Esophagus squamous epithelium (tissue), 5 donors: ENCODE measurements at places on chromosomes 13 and 19.

GRCh38 chr19:50046649-50047503 lies 21.1 kb downstream of the ZNF473 start:
- DNase-seq, result no peak

GRCh38 chr13:76976490-76976889 lies 15.4 kb upstream of the CLN5 start:
- no peak for DNase-seq

- no peak for DNase-seq
Measured at GRCh38 chr13:50291611-50292010, 276.4 kb downstream of the KCNRG start.

- DNase-seq, result no peak
Measured at GRCh38 chr13:40428354-40428753, 238.1 kb downstream of the FOXO1 start.

DNA sequence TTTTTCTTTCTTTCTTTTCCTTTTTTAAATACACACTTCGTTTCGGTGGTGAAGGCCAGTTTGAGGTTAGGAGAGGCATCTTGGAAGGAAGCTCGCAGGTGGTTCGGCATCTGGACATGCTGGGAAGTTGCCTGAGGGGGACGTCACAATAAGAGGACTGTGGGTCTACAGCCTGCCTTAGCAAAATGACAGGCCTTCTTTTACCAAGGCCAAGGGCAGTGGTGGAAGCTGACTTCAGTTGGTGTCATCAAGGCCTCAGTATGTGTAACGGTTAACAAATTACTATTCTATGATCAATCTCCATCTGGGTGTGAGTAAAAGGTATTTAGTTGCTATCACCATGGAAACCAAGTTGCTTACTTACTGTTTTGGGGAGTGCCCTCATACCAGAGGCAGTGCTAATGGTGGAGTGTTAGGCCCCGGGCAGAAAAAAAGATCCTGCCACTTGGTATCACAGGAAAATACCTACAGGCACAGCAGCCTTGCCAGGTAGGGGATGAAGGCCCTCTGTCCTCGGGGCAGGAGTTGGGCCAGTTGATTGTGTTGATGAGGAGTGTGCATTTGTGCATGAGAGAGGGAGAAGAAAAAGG lies 10.3 kb downstream of the ACTN4 start:
- DNase-seq, result no peak

- DNase-seq, result no peak
Measured at GRCh38 chr19:47447470-47448359, 24.0 kb downstream of the SLC8A2 start.

GRCh38 chr19:34224996-34225658 lies 29.2 kb upstream of the GARRE1 start:
- no peak for DNase-seq

DNA sequence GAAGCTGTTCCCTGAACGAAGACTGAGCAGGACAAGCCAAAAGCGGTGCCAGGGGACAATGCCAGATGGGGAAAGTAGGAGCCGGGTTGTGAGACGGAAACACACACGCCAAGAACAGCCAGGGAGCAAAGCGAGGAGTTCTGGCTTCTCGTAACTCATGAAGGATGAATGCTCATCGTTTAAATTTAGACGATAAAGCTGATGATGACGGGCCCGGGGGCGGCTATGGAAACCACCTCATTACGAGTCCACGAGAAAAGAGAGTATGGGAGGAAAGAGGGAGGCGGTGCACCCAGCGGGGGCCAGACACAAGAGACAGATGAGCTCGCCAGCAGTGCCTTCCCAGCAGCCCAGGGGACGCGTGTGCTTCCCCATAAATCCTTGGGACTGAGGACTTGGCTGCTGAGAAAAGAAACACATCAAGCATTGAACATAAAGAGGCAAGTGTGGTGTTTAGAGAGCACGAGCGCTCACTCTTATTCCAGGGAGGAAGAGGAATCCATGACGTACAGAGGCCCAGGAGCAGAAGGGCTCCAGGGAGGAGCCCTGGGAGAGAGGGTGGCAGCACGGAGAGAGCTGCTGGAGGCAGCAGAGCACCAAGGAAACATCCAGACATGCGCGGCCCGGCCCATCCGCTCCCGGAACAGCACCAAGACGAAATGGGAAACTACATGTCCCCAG lies 70.7 kb downstream of the EPS15L1 start:
- DNase-seq, result no peak

DNA sequence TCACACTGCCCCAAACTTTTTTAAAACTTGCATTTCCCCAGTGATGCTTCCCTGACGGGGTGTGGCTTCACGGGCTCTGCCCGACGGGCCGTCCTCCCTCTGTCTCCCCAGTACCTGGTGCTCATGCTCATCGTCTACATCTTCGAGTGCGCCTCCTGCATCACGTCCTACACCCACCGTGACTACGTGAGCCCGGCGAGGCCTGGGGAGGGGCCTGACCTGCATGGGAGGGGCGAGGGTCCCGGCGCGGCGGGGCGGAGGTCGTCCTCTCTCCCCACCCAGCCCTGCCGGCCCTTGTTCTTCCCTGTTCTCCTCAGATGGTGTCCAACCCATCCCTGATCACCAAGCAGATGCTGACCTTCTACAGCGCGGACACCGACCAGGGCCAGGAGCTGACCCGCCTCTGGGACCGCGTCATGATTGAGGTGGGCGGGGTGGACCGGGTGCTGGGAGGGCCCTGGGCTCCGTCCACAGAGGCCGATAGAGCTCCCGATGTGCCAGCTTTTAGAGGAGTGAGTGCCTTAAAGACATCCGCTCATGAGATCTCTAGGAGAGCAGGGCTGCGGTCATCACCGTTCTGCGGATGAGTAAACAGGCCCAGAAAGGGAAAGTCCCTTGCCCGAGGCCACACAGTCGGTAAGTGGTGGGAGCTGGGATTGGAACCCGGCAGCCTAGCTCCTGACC lies 6.9 kb downstream of the UPK1A start:
- DNase-seq, result no peak

DNA sequence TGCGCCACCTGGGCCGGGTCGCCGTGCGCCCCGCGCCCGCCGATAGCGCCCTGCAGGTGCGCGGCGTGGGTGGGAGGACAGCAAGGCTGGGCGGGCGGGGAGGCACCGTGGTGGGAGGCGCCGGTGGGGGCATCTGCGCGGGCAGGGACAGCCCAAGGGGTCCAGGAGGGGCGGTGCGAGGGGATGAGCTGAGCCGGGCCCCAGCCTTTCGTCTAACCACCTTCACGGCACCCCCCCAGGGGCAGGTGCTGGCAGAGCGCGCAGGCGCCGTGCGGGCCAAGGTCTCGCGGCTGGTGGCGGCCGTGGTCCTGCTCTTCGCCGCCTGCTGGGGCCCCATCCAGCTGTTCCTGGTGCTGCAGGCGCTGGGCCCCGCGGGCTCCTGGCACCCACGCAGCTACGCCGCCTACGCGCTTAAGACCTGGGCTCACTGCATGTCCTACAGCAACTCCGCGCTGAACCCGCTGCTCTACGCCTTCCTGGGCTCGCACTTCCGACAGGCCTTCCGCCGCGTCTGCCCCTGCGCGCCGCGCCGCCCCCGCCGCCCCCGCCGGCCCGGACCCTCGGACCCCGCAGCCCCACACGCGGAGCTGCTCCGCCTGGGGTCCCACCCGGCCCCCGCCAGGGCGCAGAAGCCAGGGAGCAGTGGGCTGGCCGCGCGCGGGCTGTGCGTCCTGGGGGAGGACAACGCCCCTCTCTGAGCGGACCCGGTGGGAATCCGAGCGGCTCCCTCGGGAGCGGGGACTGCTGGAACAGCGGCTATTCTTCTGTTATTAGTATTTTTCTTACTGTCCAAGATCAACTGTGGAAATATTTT lies 3.1 kb downstream of the KISS1R start:
- DNase-seq, result no peak

DNA sequence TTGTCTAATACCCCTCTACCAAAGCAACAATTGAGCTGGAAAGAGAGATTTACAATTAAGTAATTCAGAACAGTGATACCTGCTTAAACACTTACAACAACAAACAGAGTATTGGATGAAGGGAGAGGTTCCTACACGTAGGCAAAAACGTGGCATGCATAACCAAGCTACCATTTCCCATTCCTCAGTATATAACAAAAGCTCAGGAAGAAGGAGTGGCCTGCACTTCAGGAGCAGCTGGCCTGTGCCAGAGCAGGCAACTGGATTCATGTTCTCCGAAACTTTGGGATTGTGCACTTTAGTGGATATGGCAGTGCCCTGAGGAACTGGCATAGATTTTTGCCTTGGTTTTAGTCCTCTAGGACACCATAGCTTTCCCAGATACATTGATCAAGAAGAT lies 630.2 kb upstream of the PCDH9 start:
- no peak for DNase-seq

GRCh38 chr13:48902368-48902767 lies 73.3 kb upstream of the FNDC3A start:
- DNase-seq, result no peak

DNA sequence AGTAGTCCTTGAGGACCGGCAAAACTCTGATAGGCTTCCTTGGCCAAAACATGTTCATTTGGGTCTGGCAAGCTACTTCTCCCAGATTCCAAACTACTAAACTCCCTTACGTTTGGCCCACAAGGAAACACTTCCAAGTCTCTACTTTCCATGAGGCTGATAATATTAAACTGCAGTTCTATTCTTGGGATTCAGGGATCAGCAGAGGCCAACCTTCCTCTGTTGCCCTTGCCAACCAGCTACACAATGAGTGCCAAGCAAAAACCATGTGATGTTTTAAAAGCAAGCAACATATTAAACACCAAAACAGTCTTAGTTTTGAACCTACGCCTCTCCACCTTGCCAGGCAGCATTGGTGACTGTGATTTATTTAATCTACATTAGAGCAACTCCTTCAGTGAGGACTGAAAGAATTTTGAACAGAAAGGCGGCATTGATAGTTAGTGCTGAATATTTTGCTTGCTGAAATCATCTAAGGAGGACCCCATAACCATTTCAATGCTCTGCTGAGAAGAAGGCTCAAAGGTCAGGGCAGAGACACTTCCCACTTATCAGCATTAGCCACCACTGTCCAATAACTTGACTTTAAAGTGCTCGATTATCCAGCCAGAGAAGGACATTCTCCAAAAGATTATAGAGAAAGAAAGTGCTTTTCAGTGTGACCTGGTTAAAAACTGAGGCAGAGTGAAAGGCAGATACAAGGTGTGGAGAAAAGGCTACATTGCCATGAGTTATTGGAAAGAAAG lies 287.1 kb downstream of the TBC1D4 start:
- DNase-seq, result no peak

GRCh38 chr13:59780058-59780457 lies 383.7 kb downstream of the DIAPH3 start:
- DNase-seq, result no peak

- DNase-seq, result no peak
Measured at GRCh38 chr13:94228763-94229162, 250.7 kb downstream of the DCT start.

DNA sequence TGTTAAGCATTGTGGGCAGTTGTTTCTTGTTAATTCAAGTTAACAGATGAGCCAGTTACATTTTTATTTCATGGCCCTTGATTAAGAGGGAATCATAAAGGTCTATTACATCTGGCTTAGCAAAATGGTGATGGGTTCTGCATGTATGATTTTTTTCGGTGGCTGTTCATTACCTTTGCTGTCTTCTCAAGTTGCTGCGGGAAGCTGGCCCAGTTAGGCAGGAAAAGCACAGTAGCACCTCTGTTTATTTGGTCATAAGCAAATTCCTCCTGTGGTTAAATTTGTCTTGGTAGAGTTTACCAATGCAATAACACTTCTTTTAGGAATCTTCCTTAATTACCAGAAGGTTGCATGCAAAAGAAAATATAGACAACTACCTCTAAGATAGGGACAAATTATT lies 104.5 kb downstream of the FRY start:
- no peak for DNase-seq

- DNase-seq, result no peak
Measured at GRCh38 chr13:45833663-45834375, 17.7 kb downstream of the SIAH3 start.

DNA sequence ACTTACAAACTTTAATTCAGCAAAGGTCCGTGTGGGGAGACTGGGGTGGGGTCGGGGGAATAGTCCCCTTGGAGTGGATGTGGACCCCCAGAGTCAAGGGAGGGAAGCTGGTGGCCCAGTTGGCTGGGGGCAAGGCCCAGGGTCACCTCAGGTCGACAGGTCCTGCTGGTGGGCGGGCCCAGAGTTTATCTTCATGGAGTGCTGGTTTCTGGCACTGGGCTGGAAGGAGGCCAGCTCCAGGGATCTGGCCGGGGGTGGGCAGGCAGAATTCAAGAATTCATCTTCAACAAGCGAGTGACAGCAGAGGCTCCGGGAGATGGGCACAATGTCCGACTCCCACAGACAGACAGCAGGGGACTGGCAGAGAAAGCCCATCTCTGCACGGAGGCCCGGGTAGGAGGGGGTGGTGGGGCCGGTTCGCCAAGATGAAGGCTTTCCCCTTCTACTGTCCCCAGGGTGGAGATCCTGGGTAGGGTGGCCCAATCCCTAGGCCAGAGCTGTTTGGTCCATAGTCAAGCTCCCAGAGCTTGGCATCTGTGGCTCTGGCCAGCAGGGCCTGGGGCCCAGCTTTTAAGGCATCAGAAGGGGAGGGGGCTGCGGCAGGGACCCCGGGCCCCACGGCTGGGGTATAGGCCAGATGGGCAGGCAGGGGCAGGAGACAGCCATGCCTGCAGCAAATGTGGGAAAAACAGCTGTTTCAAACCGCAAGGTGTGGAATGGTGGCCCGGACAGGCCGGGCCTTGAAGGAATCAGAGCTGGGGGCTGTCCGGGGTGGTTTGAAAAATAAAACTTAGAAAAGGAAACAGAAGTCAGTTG lies 622 bp upstream of the FDX2 start:
- DNase-seq, result no peak

- DNase-seq, result no peak
Measured at GRCh38 chr19:54183431-54183830, 5.9 kb downstream of the MBOAT7 start.

DNA sequence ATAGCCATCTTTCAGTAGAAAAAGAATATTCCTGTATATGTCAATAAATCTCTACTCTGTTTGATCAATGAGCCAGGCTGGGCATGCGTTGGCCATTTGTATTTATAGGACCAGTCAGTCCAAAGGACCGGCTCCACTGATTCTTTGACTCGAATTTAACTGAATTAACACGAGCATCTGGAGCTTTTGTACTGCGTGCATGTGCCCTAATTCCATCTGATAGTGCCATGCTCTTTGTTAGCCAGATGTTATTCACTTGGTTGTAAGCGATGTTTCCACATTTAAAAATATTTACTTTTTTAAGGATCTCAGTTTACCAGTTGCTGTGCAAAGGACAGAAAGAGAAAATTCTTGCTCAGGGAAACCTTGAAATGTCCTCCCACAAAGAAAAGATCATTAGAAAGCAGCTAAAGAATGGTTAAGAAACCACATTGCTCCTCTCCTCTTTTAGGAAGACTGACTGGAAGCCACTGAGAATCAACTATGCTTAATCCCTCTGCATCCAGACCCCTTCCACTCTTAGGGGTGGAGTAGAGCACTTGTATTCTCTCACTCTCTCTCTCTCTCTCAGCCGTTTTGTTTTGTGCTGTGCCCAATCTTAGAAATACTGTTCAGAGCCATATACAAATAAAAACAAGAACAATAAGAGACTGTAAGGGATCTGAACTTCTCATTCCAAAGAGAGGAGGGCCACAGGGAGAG lies 165.8 kb downstream of the DCLK1 start:
- DNase-seq, result no peak
